ENCODE measurements at places on chromosomes 7 and 10.
A peak's percentile ranks its signal among the peaks of the same experiment; 100 is the strongest.

- no peak for DNase-seq
Observed at GRCh38 chr7:38481401-38481800, 149.8 kb downstream of the AMPH start.

DNA sequence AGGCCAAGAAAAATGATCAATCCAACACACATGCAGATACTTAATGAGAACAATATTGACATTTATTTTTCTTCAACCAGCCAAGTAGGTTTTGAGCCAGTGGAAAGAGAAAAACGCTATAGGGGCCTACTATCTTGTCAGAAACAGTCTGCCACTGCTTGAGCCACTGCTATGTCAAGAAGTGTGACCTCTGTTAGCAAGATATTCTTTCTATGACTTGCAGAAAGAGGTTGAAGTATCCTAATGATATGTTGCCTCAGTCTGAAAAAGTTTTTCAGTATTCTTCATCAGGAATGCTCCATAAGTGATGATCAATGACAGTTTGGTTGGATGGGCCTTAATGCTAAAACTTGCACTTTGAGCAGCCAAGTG is 328.4 kb upstream of the KCND2 start:
- no peak for DNase-seq

GRCh38 chr7:116218051-116218645 is 7.8 kb downstream of the TES start:
- no peak for DNase-seq

GRCh38 chr10:133276435-133277201 is at the start of gene ADAM8:
ADAM8 (minus strand) TSS chr10:133276868; CDS start chr10:133276817, 51 bp downstream.
- no peak for DNase-seq

DNA sequence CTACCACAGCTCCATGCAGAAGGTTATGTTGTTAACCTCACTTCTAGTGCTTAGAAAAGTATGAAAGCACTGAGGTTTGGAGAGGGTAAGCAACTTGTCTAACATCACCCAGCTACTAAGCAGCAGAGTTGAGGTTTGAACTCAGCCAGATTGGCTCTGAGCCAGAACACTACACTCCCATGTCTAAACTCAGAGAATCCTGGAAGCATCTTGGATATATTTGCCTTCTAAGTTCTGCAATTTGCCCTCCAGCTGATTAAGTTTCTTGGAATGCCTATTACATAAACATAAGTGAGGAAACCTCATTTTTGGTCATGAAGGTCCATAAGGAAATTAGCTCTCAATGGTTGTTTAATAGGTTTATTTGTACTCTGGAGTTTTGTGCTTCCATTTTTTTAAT is 78.1 kb upstream of the PHYHIPL start:
- DNase-seq, result no peak

- no peak for DNase-seq
Observed at GRCh38 chr7:99455874-99456273, 10.1 kb downstream of the ATP5MF start.

GRCh38 chr7:134922720-134923704 is 63.3 kb upstream of the AGBL3 start:
- DNase-seq, result no peak

- no peak for DNase-seq
Observed at GRCh38 chr7:105269397-105269796, 119.3 kb downstream of the SRPK2 start.

- DNase-seq, result no peak
Observed at GRCh38 chr7:26200038-26200443, 505 bp downstream of the HNRNPA2B1 start.

- no peak for DNase-seq
Observed at GRCh38 chr10:101829561-101830315, 11.5 kb upstream of the OGA start.

- DNase-seq, result no peak
Observed at GRCh38 chr10:6185039-6185716, 17.6 kb upstream of the PFKFB3 start.

GRCh38 chr7:101743241-101743994 is 74.0 kb upstream of the CUX1 start:
- DNase-seq, result peak; percentile 26

DNA sequence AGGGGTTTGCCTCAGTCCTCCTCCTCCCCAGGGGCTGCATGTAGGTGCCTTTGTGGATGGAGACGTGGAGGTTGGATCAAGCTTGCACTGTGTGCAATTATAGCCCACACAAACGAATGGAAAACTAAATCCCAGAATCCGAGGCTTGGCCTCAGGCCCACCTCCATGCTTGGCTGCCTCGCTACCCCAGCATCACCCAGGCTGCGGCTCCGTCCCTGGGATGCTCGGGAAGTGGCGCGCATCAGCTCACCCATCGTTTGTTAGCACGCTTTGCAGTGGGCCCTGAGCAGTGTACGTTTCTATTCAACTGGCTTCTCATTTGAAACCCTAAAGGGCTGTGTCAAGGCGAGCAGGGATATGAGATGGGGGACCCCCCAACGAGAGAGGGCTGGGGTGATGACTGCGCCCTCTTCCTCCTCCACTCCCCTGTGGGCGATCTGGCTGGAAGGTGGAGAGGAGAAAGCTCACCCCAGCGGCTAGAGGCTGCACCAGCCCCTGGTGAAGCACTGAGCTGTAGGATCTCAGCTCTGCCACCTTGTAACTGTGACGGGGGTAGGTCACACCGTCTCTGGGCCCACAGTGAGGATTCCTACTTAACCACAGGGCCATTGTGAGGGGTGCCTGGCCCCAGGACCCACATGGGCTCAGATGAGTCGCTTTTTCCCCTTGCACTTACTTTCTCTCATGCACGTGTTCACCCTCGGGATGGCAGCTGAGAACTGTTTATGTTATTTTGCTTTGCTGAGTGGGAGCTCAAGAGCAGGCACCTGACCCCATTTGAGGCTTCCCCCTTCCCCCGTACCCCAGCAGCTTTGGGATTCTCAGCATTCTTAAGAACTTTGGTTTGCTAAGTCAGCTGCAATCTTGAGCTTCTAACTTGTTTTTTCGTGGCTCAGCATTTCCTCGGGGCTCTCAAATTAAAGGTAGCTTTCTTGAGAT is 12.7 kb upstream of the BTBD16 start:
- DNase-seq, result no peak

- DNase-seq, result no peak
Observed at GRCh38 chr10:126564326-126564888, 106.1 kb downstream of the C10orf90 start.

DNA sequence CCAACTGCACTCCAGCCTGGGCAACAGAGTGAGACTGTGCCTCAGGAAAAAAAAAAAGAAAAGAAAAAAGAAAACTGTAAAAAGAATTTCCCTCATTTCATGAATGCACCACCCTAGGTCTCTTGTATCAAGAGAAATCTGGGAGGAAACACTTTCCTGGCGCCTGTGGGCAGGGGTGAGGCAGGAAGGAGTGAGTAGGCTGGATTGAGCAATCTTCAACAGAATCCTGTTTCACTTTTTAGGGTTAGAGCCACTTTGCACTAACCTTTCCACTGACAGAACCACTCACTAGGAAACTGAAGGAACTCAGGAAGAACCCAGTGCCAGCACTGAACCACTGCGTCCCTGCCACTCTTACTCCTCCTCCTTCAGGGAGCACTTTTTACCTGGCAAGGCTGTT is 282.1 kb downstream of the CCDC3 start:
- no peak for DNase-seq

- DNase-seq, result no peak
Observed at GRCh38 chr7:108135446-108136190, 5.5 kb upstream of the LAMB4 start.

DNA sequence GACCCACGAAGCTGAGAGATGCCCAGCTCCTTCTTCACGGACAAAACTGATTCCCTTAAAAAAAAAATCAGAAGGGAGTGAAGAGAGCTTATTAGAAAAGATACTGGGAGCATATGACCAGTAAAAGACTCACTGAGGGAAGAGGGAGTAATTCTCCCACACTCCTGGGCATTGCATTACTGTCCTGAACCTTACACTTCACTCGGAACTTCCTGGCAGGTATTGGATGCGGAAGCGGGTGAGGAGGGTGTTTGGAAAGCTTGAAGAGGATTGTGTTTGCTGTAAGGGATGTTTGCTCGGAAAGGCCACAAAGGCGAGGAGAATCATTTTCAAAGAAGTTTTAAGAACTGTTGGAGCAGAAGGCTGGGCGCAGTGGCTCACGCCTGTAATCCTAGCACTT is 375 bp downstream of the HKDC1 start:
- DNase-seq, result no peak

DNA sequence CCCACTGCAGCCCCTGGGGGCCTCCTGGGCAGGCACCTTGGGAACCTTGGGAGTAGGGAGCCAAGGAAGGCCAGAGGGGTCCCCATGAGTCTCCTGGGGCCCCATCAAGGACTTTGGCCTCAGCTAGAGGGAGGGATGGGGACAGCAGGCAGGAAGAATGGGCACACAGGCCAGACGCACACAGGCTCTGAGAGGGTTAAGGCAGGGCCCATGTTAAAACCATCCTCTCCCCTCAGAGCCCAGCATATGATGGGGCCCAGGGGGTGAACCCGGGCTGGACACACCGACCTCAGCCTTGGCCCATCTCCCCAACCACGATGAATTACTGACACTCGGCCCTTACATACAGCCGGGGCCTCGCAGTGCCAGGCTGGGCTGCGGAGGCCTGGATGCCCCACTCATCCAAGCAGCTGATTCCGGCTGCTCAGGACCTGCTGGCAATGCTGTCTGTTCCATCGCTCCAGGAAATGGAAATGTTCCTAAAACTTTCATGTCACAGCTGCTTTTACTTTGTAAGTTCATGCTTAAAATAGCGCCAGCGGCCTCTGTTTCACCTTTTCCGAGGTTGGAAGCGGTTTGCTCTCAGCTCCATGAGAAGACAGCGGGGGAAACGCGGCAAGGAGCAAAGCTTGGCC is 17.3 kb upstream of the INPP5A start:
- DNase-seq, result peak; percentile 77

GRCh38 chr7:136163340-136163801 is 186.2 kb upstream of the MTPN start:
- no peak for DNase-seq

- DNase-seq, result no peak
Observed at GRCh38 chr7:80764132-80764531, 125.7 kb downstream of the CD36 start.

DNA sequence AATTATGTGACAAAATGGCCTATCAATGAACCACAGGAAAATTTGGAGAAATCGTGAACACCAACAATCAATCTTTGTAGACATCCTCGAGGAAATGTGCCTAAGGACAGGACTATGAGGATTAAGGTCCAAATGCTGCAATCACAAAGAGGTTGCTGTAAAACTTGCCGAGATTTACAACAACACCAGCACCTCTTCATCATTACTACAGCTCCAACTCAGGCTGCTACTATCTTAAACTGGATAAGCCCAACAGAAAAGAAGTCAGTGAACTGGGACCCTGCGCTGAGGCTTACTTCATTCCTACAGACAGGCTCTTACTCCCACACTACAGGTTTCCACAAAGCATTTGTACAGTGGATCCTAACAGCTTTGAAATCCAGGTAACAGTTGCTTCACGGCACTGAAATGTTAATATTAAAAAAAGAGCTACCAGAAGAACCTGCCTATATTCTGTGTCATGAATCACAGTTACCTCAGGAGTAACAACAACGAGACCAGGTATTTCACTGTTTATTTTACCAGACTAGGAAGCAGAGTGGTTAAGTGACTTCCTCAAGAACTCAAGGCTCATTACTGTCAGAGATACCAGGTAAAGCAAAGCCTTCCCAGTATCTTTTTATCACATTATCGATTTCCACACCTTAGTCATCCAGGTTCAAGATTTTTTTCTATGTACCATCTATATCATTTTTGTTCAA is 23.9 kb downstream of the CACUL1 start:
- DNase-seq, result no peak

- no peak for DNase-seq
Observed at GRCh38 chr7:90532231-90532929, 62.9 kb downstream of the PTTG1IP2 start.

- DNase-seq, result no peak
Observed at GRCh38 chr7:155962191-155962967, 150.1 kb upstream of the SHH start.

GRCh38 chr7:39133088-39133487 is 155.4 kb downstream of the POU6F2 start:
- DNase-seq, result no peak

- no peak for DNase-seq
Observed at GRCh38 chr10:114110174-114110972, 63.6 kb downstream of the CCDC186 start.

GRCh38 chr10:13491747-13492360 is 37.0 kb downstream of the BEND7 start:
- no peak for DNase-seq

DNA sequence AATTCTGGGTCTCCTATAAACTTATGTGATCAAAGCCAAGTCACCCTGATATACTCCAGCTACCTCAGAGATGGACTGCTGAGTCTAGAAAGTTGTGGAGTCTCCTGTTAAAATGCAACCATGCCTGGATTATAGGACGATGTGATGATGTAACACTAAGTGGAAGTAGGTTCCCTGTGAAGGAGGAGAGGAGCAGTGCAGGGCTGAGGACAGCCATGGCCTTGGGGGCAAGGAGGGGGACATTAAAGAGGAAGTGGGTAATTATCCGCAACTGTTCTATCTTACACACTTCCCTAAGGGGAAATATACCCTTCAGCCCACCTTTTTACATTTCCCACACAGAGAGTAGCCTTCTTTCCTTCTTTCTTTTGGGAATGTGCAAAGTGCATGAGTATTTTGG is 63.8 kb downstream of the MTPN start:
- DNase-seq, result no peak

- DNase-seq, result no peak
Observed at GRCh38 chr7:37550426-37550825, 101.8 kb upstream of the ELMO1 start.

DNA sequence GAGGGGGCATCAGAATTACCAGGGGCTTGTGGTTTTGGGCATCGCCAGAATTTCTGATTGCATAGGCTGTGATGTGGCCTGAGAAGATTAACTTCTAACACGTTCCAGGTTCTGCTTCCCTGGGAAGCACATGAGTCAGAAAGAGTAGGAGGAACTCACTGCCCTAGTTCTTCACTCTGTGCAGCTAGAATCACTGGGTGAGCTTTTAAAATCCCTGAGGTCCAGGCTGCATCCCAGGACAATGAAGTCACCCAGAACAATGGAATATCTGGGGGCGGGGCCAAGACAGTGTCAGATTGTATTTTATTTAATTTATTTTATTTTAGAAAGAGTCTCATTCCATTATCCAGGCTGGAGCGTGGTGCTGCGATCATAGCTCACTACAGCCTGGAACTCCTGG is 636.5 kb downstream of the CALN1 start:
- no peak for DNase-seq

Measured in urinary bladder (tissue), 4 donors.